ENCODE measurements at places on chromosomes 1 and 21.

DNA sequence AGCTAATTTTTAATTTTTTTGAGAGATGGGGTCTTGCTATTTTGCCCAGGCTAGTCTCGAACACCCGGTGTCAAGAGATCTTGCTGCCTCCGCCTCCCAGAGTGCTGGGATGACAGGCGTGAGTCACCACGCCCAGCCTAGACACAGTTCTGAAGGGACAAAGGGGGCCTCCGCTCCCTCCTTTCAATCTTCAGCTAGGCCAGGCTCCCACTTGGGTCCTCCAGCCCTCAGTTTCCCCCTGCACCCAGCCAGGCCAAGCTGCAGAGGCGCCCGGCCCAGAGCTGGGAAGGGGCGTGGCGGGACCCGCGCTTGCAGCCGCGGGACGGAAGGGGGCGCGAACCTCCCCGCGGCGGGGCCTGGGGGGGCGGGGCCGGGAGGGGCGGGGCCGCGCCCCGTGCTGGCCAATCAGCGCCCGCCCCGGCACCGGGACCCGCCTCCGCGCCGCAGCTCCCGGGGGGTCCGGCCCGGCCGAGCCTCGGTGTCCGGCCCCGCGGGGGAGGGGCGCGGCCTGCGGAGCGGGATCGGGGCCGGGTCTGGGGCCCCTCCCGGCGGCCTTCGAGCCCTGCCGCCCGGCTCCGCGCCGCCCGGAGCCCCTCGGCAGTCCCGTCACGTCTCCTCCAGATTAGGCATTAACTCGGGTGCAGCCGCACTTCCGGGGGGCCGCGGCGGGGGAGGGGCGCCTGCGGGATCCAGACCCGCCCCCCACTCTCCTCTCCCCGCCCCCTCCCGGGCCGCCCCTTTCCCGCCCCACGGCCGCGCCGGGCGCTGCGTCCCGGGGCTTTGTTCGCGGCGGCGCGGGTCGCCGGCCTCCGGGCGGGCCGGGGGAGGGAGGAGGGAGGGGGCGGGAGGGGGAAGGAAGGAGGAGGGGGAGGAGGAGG is 559 bp upstream of the AGRN start:
- DNase-seq, result peak; percentile 43

DNA sequence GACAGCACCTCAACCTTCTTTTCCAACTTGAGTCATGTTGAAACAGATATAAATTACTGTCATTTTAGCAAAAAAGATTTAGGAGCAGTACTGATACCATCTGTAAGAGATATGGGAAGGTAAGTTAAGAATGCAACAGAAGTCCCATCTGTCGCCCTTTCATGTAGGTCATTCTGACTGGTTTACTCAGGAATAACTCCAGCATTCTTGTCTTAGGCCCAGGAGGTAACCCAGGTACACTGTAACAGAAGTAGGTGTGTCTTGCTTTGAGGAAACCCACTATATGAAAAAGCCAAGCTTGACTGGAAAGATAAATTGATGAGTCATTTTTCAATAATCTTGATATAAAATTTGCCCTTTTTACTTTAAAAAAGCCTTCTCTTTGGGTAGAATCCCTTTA is 35.4 kb downstream of the PGM1 start:
- DNase-seq, result no peak

GRCh38 chr1:239169276-239169675 is 217.1 kb upstream of the CHRM3 start:
- DNase-seq, result no peak

- no peak for DNase-seq
Measured at GRCh38 chr1:80629304-80629837, 1171.4 kb upstream of the ADGRL2 start.

- no peak for DNase-seq
Measured at GRCh38 chr1:201543871-201544642, 5.1 kb downstream of the NAV1 start.

- no peak for DNase-seq
Measured at GRCh38 chr1:110956586-110956985, 7.1 kb downstream of the LRIF1 start.

- no peak for DNase-seq
Measured at GRCh38 chr1:200610846-200611245, 9.7 kb downstream of the KIF14 start.

GRCh38 chr1:167532964-167533824 is 14.9 kb upstream of the CD247 start:
- no peak for DNase-seq

Data from astrocyte of the cerebellum (primary cell).